ENCODE measurements at places on chromosomes 6 and 20.

DNA sequence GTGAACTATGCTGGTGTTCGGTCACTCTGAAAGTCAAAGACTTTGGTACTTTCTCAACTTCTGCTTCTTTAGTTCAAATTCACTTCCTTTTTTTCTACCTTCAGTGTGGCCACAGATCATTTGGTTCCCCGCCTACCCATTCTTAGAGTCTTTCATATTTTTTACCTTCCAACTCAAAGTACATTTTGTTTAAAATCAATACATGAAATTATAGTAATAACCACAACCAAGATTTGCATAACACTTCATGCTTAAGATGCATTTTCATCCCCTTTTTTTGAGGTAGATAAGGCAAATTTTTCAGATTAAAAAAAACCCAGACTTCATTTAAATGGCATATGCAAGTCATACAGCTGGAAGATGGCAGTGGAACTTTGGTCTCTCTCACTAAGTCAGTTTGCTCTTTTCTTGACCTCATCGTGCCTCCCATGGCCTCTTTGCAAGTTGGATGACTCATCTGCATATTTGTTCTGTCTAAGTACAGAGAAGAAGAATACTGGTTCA is 11.9 kb upstream of the CNR1 start:
- DNase-seq, result no peak

DNA sequence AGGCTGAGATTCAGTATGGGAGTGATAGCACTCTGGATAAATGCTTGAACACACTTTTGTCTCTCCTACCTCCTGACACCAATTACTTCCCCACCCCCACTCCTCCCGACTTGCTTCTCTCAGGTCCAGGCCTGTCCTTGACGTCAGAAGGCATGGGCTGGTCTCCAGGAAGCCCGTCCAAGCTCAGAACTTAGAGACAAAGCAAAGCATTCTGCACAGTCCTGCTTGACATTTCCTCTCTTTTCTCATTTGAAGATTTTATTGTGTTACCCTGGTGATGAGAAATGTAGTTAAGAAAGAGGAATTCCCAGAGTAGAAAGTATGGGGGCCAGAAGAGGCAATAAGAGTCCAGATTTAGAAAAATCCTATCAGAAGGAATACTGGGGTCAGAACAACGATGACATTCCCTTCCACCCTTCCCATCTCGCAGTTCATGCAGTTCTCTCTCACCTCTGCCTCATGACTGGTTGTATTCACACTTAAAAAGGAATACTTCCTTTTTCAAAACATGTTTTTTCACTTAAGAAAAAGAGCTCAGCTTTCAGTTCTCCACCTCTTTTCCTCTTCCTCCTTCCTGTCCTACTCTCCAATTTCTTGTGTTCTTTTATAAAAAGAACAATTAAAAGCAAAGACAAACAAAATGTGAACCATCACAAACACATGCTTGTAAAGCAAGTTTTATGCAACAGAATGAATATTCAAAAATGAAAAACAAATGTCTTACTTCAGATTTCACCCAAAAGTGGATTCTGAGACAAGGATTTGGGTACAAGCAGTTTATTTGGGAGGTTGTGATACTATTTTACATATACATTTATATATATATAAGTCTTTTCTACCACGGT is 18.5 kb upstream of the FAM184A start:
- DNase-seq, result no peak

GRCh38 chr6:48525849-48526248 is 414.9 kb upstream of the PTCHD4 start:
- no peak for DNase-seq

DNA sequence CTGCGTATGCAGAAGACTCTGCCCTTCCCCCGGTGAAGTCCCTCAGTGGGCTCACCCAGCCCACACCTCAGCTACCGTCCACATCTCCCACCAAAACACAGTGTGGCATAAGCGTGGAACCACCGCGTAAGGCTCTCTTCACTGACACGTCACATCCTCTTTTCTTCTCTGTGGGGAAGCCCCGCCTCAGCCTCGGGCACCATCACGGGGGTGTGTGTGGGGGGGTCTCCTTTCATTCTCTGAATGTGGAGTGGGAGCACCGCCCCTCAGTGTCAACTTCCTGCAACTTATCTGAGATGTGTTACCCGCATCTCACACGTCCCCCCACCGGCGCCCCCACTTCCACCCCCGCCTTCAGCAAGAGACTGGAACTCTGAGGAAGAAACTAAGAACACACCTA is 388.4 kb upstream of the JARID2 start:
- DNase-seq, result peak; percentile 82

GRCh38 chr6:1004885-1005630 is 306.8 kb upstream of the FOXQ1 start:
- no peak for DNase-seq

DNA sequence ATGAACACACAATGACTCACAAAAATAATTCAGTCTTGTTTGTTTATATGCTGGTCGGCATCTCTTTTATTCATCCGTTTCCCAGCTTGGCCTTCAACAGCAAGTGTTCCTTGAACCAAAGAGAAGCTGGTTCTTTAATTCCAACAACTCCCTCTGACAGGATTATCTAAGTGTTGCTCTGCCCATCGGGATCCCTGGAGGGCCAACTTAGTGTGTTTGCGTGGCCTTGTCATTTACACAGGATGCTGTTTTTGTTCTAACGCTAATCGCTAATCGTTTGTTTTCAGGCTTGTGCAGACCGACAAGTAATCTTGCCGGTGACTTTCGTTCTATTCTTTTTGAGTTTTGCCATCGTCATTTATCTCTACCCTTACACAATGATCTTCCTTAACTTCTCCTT is 267.4 kb upstream of the EXOC2 start:
- no peak for DNase-seq

DNA sequence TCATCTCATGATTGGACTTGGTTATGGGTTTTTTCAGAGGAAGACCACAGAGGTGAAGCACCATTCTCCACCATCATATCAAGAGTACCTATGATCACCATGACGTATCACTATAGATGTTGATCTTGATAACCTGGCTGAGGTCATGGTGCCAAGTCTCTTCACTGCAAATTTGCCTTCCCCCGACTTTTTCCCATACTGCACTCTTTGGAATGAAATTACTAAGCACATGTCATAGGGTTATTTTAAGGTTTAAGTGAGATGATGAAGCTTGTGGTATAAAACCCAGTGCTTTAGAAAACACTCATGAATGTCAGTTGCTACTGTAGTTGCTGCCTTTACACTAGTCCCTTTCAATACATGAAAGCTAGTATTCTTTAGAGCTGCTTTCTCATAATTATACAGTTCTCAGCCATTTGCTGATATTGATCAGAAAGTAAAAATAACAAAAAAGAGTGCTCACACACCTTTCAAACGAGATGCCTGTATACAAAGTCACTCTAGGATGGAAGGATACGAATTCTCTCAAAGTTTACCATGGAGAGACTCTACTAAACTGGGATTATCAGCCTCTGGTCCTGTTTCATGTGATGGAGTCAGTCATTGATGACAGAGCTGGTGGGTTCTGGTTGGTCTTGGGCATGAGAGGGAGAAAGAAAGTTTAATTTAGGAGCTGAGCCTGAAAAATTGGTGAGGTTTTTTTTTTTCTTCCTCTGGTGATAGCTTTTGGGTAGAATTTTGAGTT is 228.1 kb downstream of the PRL start:
- DNase-seq, result no peak

- no peak for DNase-seq
These were observed 79.8 kb upstream of the CD93 start for GRCh38 chr20:23165964-23166363.

DNA sequence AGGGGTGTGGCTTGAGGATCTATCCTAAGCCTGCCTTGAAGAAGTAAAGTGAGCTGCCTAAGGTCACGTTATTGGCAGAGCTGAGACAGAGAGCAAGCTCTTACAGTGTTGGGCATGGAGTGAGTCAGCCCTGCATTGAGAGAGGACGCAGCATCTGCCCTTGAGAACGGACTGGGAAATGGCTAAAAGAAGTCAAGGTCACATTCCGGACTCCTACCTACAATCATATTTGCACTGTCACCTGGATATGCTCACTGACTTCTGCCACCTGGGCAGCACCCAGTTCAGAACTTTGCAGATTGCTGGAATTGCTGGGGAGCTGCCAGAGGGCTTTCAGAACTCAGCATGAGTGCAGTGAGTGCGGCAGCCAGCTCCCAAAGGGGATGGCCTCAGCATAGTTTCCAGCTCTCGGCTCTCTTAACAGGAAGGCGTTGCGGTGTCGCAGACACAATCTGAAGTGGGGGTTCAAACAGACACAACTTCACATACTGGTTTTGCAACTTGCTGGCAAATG is 199.3 kb upstream of the SGK1 start:
- no peak for DNase-seq

DNA sequence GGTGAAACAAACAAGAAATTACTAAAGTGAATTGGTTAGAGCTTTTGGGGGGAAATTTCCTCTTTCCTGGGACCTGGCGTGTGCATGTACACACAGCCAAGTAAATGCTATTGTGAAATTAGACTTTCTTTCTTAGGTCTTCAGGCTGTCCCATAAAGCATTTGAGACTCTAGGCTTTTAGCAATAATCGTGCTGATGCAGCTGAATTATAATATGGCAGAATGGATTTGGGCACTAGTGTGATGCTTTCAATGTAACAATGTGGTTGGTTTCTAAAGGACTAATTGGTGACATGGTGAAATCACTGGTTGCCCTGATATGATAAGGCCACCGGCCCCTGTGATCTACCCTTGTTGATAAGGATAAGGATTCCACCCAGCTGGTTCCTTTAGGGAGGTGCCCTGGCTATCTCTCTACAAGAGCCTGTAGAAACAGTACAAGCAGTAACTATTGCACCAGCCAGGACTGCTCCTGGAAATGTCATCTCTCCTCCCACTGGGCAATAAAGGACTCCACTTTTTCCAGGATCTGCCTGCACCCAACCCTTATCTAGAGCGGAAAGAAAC is 164.1 kb downstream of the TFAP2A start:
- DNase-seq, result no peak

DNA sequence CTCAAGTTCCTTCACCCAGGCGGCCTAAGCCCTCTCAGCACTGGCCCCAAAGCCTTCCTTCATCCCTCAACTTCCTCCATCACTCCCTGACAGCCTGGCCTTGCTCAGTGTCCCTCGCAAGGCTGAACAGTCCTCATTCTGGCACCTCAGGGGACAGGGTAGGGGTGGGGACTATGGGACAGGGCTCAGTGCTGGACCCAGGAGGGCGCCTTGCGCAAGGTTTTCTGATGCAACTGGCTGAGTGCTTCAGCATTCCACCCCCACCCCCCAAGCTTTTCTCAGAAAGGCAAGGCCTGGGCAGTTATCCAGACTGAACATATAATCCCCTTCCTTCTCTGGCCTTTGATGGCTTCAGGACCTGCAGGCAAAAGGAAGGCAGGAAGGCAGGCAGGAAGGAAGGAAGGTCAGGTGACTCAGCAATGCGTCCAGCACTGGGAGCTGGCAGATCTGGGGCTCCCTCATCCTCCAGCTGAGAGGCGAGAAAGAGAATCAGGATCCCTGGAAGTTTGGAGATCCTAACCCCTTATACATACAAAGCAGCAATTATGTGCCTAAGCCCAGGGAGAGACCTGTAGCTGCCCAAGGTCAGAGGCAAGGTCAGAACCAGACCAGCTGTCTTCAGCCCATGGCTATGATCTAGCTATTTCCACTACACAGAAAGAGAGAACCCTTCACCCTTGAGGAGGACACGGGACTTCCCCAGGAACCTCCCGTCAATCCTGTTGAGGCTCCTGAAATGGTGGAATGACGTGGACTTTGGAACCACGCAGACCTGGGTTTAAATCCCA is 8.6 kb upstream of the TRIB3 start:
- DNase-seq, result no peak

- DNase-seq, result no peak
These were observed 988 bp downstream of the ECHDC1 start for GRCh38 chr6:127342296-127342945.

GRCh38 chr20:50724851-50725723 is 6.3 kb upstream of the PARD6B start:
- peak; percentile 69 for DNase-seq

DNA sequence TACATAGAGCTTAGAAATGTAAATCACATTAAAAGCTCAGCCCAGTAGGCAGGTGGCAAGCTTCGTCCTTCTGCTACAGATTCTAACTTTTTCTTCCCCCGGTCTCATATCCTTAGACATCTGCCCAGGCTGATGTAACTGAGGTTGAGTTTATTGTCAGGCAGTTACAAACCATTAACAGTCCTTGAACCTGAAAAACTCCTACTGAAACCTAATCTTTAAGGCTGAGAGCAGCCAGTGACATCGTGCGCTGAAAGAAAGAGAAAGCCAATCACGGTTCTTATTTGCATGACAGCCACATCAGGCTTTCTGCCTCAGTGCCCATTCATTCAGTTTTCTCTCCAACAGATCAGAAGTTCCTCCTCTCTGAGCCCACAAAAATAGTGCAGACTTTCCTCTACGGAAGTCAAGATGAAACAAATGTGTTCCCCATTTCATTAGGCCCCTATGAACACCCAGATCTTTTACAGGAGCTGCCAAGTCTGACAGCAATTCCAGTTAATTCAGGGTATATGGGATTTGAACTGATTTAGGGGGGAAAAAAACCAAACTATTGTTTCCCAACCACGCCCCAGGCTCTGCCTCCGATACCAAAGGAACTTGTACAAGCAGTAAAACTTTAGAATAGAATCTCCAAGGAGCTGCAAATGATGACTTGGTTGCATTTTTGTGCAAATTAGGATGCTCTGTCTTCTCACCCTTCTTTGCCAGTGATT is at the start of gene NHSL1:
Gene NHSL1, minus strand, starts transcription at position 192 of the 716 bp plus-strand sequence. CDS start 204 bp downstream, outside the sequence.
- DNase-seq, result no peak

GRCh38 chr6:17957498-17957897 is 29.9 kb downstream of the KIF13A start:
- DNase-seq, result no peak

DNA sequence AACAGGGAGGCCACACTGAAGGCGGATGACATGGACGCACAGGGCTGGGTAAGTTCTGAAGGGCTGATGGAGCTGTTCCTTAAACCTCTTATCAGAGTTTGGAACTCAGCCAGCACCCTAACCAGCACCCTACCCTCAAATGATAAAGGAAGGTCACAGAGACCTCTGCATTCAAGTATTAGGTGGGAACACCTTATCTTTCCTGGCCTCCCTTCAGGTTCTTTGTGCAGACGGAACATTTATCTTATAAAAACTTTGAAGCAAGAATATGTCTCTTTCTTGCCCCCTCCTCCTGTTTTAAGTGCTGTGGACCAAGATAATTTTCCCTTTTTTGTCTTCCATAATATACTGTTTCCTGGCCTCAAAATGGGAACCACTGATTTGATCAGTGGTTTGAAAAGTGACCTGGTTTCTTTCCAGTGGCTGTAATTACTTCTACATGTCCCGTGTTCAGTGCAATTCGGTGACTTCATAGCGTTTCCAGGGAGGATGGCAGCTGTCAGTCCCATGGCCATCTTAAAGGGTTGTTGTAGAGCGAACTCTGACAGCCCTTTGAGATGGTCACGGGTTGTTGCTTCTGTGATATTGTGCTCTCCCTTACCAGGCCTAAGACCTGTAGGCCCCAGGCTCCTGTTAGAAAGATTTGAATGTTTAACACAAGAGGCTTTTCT is 213.2 kb upstream of the MYLIP start:
- DNase-seq, result no peak
